Hepatic stellate cell (primary cell): ENCODE measurements at places on chromosomes 2 and 18.

DNA sequence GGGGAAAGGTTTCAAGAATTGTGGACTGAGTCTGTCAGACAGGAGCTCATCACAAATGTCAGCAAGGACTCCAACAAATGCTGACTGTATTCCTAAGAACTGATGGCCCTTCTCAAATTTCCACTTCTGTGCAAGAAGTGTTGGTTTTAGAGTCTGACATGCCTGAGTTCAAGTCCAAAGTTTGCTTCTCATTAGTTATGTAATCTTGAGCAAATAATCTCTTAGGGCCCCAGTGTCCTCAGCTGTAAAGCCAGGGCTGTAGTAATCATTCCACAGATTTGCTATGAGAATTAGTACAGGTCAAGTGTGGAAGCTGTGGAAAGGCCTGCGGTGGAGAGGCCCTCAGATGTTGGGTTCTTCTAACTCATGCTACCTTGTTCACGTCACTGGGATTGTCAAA is 23.9 kb downstream of the MEP1B start:
- no peak for DNase-seq

GRCh38 chr2:52594026-52594425 is 1173.6 kb upstream of the CHAC2 start:
- no peak for DNase-seq

DNA sequence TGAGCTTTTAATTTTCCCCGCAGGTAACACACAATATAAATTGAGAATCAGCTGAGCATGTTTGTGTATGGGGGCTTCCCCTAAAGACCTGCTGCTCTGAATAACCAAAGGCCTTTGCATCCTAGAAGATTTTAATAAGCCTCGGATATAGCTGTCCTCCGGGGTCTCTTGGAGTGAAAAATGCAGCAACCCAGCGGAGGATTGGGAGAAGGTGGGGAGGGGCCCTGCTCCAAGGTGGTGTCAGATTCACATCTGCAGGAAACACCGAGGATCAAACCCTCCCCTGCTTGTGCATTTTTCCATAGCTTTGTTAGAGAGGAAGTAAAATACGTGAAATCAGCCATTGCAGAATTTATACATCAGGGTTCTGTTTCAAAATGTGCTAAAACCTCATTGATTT is 63.0 kb upstream of the OTOF start:
- no peak for DNase-seq

DNA sequence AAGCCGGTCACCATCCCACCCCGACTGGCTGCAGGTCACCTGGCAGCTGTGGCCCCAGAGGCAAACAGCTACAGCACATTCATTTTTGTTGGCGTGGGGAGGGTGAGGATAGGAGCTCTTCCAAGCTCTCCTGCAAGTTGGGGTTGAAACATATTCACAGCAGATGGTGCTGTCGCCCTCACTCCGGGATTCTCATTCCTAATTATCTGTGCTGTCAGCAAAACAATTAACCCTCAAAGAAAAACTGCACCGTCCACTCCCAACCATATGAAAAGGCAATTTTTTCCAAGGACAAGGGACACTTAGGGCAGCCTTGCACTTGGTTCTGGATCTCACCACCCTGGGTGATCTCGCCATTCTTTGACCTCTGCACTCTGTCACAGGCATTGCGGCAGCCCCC is 68.6 kb downstream of the ZBTB7C start:
- DNase-seq = no peak

GRCh38 chr2:226529556-226529955 is 270.1 kb downstream of the IRS1 start:
- no peak for DNase-seq
